ENCODE measurements at places on chromosomes 5 and 9.
A peak's percentile ranks its signal among the peaks of the same experiment; 100 is the strongest.

GRCh38 chr9:93549611-93550010, 26.8 kb upstream of the PHF2 start:
- no peak for DNase-seq

GRCh38 chr5:19865336-19866089, 122.5 kb downstream of the CDH18 start:
- DNase-seq, result no peak

- DNase-seq, result no peak
These were observed 53.2 kb downstream of the GALNT10 start for GRCh38 chr5:154243736-154244135.

DNA sequence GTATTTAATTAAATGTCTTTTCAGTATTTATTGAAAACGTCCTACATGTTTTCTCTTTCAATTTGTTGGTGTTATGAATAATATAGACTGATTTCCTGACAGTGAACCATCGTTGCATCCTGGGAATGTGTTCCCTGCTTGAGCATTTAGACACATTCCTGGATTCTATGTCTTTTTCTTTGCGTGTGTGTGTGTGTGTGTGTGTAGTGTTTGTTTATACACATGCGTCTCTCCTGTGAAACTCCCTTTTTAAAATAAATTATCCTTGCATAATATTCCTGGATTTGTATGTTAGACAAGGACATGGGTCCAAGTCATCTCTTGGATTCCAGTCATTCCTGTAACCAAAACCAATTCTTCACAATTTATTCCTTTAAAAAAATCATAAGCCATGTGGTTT, 153.4 kb downstream of the HSPA4 start:
- DNase-seq, result no peak

- DNase-seq, result no peak
These were observed 20.2 kb downstream of the HSPA4 start for GRCh38 chr5:133072021-133072420.

- no peak for DNase-seq
These were observed 456.9 kb downstream of the BNC2 start for GRCh38 chr9:16413509-16414016.

DNA sequence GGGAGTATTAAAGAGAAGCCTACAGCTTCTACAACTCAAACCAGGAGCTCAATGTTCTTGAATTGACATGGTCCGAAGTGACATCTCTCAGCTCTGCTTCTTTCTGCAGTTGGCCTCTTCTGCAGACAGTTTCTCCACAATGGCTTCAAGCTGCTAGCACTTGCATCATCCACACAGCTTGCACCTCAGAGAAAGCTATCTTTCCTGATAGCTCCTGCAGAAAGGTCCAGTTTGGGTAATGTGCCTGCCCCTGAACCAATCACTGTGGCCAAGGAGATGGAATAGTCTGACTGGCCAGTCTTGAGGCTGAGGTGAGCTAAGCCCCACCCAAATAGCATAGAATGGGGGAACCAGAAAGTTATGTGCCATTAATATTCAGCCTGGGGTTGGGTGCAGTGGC, 95.8 kb upstream of the ABCA1 start:
- no peak for DNase-seq

GRCh38 chr9:132245465-132245864, 83.6 kb downstream of the NTNG2 start:
- DNase-seq, result no peak

DNA sequence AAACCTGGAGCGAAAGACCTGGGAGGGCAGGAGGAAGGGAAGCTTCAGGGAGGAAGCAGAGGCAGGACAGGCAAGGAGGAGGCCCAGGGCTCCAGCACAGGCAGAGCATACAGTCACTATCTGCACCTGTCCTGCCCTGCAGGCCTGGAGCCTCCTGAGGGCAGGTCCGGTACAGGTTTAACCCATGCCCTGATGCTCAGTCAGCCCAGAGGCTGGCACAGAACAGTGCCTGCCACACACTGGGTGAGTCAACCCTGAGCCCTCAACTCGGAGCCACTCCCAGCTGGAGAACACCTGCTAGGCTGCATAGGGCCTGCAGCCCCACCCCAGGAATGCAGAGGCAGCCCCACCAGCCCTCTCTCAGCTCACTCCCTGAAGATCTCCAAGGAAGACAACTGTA, 161.5 kb upstream of the PHYKPL start:
- no peak for DNase-seq

GRCh38 chr9:90124961-90125360, 517.7 kb downstream of the DIRAS2 start:
- no peak for DNase-seq

DNA sequence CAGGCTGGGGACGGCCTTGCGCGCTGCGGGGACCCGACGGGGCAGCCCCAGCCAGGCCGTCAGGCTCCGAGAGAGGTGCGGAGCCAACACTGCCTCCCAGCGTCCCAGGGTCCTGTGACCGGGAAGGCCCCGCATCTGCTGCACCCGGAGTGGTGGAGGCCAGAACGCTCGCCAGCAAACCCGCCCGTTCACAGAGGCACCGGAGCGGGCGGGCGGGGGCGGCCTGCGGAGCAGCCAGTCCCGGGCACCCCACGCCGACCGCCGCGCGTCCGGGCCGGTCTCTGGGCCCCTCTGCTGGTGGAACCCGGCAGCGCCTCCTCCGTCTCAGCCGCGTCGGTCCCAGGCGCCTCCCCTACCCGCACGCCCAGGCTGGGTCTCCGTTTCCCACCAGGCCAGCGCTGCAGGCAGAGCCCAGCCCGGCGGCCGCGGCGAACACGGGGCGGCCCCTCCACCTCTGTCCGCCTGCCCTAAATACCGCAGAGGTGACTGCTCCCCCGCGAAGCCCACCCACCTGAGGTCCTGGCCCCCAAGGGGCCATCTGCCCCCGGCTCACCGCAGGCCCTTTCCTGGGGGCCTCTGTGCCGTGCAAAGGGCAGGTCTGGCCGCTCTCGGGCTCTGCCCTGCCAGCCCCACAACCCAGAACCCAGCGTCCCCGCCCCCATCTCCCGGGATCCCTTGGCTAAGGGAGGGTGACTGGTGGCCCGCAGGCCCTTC, 15.9 kb downstream of the EXD3 start:
- peak; percentile 96 for DNase-seq

DNA sequence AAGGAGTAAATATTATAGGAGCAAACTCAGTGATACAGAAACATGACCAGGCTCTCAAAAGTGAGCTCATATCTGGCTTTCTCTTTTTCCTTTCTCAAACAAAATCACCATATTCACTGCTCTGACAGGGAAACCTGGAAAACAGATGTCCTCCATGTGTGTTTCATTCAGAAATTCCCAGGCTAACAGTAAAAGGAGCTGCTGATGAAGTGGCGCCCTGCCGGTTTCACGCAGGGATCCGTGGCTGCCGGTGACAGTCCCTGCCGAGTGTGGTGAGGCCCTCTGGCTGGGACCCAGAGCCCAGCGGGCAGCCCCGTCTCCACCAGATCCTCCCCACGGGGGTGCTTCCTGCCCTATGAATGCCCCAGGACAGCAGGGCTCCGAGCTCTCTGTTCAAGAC, 208.1 kb downstream of the GNA14 start:
- DNase-seq, result peak; percentile 81

GRCh38 chr5:112331892-112332291, 87.2 kb downstream of the EPB41L4A start:
- DNase-seq, result no peak

DNA sequence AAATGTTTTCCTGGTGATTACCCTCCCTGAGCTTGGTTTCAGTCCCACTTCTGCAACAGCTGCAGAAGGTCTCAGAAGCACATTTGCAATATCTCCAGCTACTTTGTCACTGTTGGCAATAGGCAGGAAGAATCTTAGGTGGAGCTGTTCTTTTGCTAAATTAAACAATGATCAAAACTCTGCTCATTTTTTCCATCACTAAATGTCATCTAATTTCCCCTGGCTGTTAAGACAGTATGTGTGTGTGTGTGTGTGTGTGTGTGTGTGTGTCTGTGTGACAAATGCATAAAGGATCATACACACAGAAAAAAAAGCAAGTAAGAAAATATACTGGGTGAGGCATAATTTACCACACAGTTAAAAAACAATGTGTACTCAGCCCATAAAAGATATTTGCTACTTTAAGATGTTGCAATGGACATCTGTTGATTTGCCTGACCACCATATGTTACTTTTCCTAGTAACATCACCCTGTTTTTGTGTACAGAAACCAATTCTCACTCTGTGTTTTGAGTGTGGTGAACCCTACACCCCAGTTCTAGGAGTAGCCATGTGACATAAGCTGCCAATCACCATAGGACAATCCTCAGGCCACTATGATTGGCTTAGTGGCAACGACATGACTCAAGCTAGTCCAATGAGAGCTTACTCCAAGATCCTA, 572.6 kb upstream of the CLINT1 start:
- no peak for DNase-seq

GRCh38 chr5:132272311-132273210, 15.1 kb downstream of the PDLIM4 start:
- peak; percentile 79 for DNase-seq

GRCh38 chr9:137462986-137463930, 4.1 kb upstream of the NSMF start:
- no peak for DNase-seq

- no peak for DNase-seq
These were observed 34.2 kb downstream of the THBS4 start for GRCh38 chr5:80069251-80069800.

DNA sequence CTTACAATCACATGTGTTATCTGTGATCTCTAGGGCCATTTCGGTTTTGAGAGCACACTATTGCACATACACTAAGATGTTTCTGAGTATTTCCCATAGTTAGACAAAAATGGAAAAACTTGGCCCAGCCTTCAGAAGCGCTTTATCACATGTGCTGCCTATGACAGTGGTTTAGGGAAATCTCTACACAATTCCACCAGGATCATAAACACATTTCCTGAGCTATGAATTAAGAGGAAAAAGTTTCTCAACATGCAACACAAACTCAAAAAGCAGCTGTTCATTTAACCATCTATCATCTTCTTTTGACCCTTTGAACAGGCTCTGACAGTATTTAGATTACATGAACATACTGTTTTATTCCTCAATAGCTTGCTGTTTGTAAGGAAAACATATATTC, 15.1 kb downstream of the FGF1 start:
- no peak for DNase-seq

- DNase-seq, result no peak
These were observed 27.2 kb downstream of the GCNT1 start for GRCh38 chr9:76486151-76486550.

Measured in iPS-NIHi11 (cell line).